ENCODE measurements at places on chromosomes 4 and X. TPM values are rescaled to one million over a fixed set of nuclear protein-coding genes. Genes with fewer than 3 reads are reported as not detected.

ASB12 gene
- not detected for total RNA-seq

ENPEP gene
- total RNA-seq = 5.3 TPM

UBE2K gene
- 35.2 TPM for total RNA-seq

USP51 gene
- 4.4 TPM for total RNA-seq

CPXCR1 gene
- 0.15 TPM for total RNA-seq

BMX gene
- total RNA-seq = 4.0 TPM

TACC3 gene
- total RNA-seq = 18.7 TPM

PIR gene
- total RNA-seq = 8.3 TPM

GRCh38 chr4:148059617-148060180 lies 327.8 kb downstream of the ARHGAP10 start:
- no peak overlapping the region for H3K27ac ChIP-seq
- H3K4me1 ChIP-seq = no peaks in the 10 kb centered on the region
- no peaks in the 10 kb centered on the region for H3K36me3 ChIP-seq

- no peak overlapping the region for H3K4me3 ChIP-seq
- no peaks in the 10 kb centered on the region for H3K36me3 ChIP-seq
- no peak overlapping the region for H3K27ac ChIP-seq
Measured at GRCh38 chrX:40446921-40447320, 133.8 kb upstream of the ATP6AP2 start.

- DNase-seq = no peak
- H3K4me1 ChIP-seq = no peaks in the 10 kb centered on the region
- H3K27ac ChIP-seq = no peak overlapping the region
- no peak overlapping the region for H3K4me3 ChIP-seq
- no peaks in the 10 kb centered on the region for H3K36me3 ChIP-seq
Measured at GRCh38 chrX:32687379-32687778, 524.0 kb downstream of the DMD start.

DNA sequence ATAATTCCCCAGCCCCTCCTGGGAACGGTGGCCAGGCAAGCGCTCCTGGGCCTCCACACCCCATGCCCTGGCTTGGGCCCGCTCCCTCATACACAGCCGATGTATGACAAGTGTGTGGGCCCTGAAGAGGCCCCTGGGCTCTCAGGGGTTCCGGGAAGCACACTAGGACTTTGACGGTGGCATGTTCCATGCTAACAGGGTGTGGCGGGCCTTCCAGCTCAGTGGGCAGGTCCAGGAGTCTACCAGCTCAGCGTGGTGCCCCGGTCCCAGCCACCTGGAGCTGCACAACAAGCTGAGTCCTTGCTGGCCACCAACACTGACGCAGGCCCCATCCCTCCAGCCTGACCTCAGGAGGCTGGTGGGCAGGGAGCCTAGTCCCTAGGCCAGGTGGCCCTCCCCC lies 24.4 kb upstream of the HMX1 start:
- H3K36me3 ChIP-seq = no peaks in the 10 kb centered on the region
- no peak for DNase-seq
- no peak overlapping the region for H3K27ac ChIP-seq
- no peaks in the 10 kb centered on the region for H3K4me1 ChIP-seq
- H3K4me3 ChIP-seq = no peak overlapping the region

- no peak overlapping the region for H3K4me3 ChIP-seq
- no peak for DNase-seq
- H3K36me3 ChIP-seq = no peaks in the 10 kb centered on the region
- H3K27ac ChIP-seq = no peak overlapping the region
- H3K4me1 ChIP-seq = no peaks in the 10 kb centered on the region
Measured at GRCh38 chrX:10904220-10904619, 206.9 kb upstream of the HCCS start.

GRCh38 chrX:148380107-148380506 lies 120.3 kb upstream of the AFF2 start:
- no peaks in the 10 kb centered on the region for H3K27me3 ChIP-seq
- no peaks in the 10 kb centered on the region for H3K4me1 ChIP-seq
- no peak for DNase-seq

GRCh38 chr4:87075876-87076275 lies 141.1 kb downstream of the AFF1 start:
- DNase-seq = no peak
- H3K27ac ChIP-seq = peak overlapping the region; percentile 23
- no peak overlapping the region for H3K4me3 ChIP-seq
- peaks cover 26% of the 10 kb centered on the region for H3K4me1 ChIP-seq
- H3K36me3 ChIP-seq = no peaks in the 10 kb centered on the region

DNA sequence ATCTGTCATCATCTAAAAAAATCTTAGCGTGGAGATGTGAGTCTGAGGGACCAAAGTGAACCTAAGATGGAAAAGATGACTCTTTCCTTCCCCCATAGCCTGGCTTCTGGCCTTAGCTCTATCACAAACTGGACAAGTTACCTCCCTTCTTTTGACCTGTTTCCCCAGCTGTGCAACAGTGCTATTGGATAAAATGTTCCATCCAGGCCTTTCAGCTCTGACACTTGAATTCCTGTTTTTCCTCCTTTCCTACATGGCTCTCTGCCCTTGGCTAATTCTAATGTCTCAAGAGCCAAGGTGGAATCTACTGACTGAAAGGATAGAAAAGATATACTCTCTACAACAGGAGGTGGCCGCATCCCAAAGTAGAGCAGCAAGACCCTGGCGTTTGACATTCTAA lies 84.5 kb upstream of the ARHGEF9 start:
- H3K36me3 ChIP-seq = no peaks in the 10 kb centered on the region
- H3K27me3 ChIP-seq = no peaks in the 10 kb centered on the region
- no peak overlapping the region for H3K27ac ChIP-seq
- no peaks in the 10 kb centered on the region for H3K4me1 ChIP-seq
- DNase-seq = no peak

DNA sequence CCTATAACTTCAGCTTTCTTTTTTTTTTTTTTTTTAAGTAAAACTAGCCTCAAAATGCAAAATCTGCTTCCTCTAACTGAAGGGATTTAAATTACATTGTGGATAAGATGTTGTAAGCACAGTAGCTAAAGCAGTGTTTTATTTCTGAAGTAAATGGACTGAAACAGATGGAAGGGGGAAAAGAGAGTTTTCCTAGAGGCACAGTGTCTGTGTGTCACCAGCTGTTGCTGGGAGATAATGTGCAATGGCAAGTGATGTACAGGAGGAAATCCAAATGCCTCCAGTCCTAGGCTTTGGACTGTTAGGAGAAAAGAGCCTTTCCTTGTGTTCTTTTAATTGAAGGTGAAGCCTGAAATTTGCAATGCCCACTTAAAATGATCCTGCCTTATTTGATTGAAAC lies 672.1 kb downstream of the GRXCR1 start:
- DNase-seq = no peak
- no peaks in the 10 kb centered on the region for H3K36me3 ChIP-seq
- no peak overlapping the region for H3K4me3 ChIP-seq
- H3K27me3 ChIP-seq = no peaks in the 10 kb centered on the region
- H3K27ac ChIP-seq = no peak overlapping the region

DNA sequence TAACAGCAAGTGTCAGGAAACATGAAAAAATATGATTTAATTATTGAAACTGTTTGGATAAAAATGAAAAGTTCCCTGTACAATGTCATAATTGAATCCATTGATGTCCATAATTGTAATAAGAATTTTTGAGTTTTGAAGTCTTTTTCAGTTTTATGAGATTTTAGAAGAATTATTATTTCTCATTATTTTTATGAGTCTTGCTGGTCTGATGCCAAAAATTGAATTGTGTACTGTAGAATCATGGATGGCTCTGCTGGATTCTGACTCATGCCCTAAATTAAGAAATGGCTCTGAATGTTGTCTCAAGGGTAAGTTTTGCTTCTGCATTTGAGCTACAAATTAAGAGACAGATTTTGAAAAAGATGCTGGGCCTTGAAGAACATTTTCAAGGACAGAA lies 132.8 kb upstream of the MAP9 start:
- H3K27ac ChIP-seq = no peak overlapping the region
- peaks cover 13% of the 10 kb centered on the region for H3K4me1 ChIP-seq
- no peak overlapping the region for H3K4me3 ChIP-seq
- H3K27me3 ChIP-seq = no peaks in the 10 kb centered on the region

DNA sequence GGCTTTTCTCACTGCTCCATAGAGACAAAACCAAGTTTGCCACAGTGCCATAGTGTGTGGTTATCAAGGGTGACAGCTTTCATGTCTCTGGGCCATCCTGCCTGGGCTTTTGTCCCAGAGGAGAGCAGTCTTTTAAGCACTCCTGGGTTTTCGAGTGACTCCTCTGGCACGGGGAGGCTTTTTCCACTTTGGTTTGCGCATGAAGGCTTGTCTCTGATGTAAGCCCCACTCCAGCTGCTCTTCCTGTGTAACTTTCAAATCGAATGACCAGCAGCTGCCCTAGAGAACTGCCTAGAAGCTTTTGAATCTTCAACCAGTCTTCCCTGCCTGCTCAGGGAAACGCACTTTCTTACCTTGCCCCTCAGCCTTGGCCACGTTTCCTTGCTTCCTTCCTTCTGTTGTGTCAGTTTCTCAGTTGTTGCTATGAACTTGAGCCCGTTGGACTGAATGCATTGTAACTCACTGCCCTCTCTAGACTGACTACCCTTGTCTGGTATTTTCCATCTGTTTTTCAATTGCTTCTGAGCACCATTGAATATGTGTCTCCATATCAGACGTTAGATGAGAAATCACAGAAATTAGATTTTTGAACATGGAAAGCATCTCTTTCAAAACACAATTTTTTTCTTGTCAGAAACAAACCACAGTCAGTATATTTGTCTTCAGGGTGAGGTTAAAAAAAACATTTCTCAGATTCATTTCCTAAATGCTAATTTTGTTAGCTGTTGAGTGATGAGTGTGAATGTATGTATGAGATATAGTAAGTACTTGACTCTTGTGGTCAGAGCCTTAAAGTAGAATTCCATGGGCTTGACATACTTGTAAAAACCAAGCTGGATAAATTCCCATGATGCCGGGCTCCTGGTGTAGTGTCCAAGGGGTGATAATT lies 45.3 kb downstream of the SLC9A6 start:
- peak; percentile 27 for DNase-seq
- H3K4me1 ChIP-seq = no peaks in the 10 kb centered on the region
- H3K27me3 ChIP-seq = peaks cover 5% of the 10 kb centered on the region
- H3K36me3 ChIP-seq = no peaks in the 10 kb centered on the region
- no peak overlapping the region for H3K4me3 ChIP-seq

GRCh38 chrX:132822634-132823012 lies 135.8 kb downstream of the HS6ST2 start:
- H3K4me1 ChIP-seq = no peaks in the 10 kb centered on the region
- no peak overlapping the region for H3K4me3 ChIP-seq
- no peak for DNase-seq
- H3K27ac ChIP-seq = no peak overlapping the region
- H3K27me3 ChIP-seq = peaks cover 3% of the 10 kb centered on the region

All from lung (tissue), 17 donors.